NCI-H1105 treated with DMSO at 0.1 percent for 48 hours (cell line): ENCODE measurements at places on chromosomes 2 and 18.

DNA sequence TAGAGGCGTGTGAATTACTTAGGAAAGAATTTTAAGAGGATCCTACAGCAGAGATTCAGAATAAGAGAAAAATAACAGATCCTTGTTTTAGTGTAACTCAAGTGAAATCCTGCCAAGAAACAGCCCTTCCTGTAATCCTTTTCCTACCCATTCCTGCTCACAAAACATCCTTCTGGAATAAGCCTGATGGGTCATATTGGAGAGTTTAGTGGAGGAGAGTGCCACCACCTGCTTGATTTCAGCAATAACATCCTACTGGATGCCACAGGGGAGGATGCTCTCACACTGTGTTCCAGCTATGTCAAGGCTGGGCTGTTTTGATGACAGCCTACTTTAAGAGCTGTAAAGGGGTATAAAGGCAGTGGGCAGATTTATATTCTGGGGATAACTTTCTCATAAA is 54.8 kb upstream of the CCDC178 start:
- DNase-seq: peak; percentile 51

GRCh38 chr2:165479856-165480255 is 10.4 kb downstream of the CSRNP3 start:
- no peak for DNase-seq

- DNase-seq: no peak
These were observed 105.0 kb upstream of the SMAD2 start for GRCh38 chr18:48035556-48035860.

- no peak for DNase-seq
These were observed 42.5 kb downstream of the ADD2 start for GRCh38 chr2:70725505-70725904.

- DNase-seq: no peak
These were observed 93.1 kb downstream of the MDH1 start for GRCh38 chr2:63681896-63682295.

DNA sequence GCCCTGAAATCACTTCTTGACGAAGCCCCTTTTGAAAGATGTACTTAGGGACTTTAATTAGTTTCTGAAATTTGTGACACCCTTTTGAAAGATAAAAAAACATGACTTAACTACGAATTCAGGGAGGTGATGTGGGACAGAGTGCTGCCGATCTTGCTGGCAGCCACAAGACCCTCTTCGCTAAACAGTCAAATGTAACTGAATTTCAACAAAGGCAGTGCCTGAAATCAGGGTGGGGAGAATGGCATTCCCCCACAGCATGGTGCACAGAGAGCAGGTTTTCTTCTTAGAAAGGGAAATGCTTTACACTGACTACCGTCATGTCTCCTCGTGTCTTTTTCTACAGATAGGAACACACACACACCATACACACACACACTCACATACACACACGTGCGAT is 640.2 kb upstream of the POU3F3 start:
- no peak for DNase-seq
